ENCODE measurements at places on chromosomes 1 and 21.

DNA sequence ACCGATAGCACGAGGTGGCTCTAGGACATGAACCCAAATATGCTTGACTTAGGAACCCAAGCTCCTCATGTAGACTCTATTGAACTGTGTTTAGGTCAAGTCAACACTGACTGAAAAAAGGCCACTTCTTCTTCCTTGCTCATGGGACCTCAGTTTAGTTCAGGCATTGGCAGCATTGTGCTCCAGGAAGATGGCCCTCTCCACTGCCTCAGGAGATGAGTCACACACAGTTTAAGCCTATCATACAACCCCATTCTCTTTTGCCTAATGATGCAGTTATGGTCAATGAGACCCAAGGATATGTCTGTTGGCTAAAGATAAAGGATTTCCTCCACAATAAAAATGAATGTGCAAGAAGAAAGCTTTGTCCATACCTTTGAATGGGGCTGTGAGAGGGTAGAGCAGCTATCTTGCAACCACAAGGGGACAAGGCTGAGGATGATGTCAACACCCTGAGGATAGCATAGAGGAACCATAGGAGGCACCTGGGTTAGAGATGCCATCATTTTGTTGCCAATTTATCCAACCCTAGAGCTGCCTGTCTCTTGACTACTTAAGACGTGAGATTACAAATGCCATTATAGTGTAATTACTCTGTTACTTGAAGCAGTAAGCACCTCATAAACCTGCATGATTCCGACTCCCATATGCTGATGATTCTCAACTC is 3.0 kb upstream of the TRIM63 start:
- no peak for DNase-seq

DNA sequence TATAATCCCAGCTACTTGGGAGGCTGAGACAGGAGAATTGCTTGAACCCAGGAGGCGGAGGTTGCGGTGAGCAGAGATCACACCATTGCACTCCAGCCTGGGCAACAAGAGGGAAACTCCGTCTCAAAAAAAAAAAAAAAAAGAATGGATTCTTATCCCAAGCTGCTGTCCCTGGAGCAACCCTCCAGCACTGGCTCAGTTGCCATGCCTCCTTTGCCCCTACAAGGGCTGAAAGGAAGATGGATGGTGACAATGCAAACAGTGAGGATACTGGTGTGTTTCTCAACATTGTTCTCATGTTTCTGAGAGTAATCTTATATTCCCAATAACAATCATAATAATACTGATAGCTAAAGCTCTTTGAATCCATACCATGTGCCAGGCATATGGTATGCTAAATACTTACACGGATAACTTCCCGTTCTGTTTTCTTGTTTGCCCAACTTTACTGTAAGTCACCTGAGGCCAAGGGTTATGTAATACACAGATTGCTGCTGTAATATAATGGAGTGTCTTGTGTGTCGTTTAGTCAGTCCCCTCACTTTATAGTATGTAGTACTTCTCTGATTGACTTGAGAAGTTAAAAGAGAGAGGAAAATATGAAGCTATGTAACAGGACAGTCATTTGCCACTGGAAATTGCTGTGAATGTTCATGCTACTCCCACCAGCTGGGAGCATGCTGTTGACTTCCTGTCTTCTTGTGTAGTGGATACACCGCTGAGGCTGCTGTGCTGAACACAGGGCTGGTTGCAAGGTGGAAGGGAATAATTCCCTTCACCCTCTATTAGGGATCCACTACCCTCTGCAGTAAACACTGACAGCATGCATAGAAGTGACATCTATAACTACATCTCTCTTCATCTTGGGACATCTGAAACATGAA is 153.6 kb downstream of the CNIH3 start:
- no peak for DNase-seq

DNA sequence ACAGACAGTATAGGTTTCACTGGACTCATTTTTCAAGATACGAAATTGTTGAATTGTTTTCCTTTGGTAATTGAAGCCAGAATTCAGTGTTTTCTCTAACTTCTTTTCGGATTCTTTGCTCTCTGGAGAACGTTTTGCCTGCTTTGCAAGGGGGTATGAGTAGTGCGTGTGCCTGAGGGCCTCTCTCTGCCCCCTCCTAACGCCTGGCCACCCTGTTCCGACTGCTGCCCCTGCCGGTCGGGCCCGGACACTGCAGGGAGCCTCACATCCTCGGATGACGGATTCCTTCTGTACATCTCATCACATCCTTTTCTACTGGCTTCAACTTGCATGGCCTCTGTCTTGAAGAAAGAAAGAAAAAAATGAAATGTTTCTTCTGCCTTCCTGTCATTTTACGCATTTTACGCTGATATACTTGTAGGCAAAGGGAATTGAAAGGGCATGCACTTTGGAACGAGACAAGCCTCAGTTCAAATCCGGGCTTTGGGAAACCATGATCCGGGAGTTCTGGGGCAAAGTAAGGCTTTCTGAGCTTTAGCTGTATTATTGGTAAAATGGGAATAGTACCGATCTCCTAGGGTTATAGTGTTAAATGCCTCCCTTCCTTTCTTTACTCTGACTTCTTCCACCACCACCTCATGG is 65.1 kb downstream of the DISC1 start:
- no peak for DNase-seq

- DNase-seq = no peak
Measured at GRCh38 chr1:241391926-241392710, 35.1 kb upstream of the RGS7 start.

- no peak for DNase-seq
Measured at GRCh38 chr21:44448651-44449131, 6.6 kb upstream of the LRRC3 start.

GRCh38 chr1:116495535-116495934 is 75.3 kb downstream of the CD58 start:
- DNase-seq = no peak

GRCh38 chr1:9044236-9044635 is 18.0 kb upstream of the SLC2A7 start:
- no peak for DNase-seq

DNA sequence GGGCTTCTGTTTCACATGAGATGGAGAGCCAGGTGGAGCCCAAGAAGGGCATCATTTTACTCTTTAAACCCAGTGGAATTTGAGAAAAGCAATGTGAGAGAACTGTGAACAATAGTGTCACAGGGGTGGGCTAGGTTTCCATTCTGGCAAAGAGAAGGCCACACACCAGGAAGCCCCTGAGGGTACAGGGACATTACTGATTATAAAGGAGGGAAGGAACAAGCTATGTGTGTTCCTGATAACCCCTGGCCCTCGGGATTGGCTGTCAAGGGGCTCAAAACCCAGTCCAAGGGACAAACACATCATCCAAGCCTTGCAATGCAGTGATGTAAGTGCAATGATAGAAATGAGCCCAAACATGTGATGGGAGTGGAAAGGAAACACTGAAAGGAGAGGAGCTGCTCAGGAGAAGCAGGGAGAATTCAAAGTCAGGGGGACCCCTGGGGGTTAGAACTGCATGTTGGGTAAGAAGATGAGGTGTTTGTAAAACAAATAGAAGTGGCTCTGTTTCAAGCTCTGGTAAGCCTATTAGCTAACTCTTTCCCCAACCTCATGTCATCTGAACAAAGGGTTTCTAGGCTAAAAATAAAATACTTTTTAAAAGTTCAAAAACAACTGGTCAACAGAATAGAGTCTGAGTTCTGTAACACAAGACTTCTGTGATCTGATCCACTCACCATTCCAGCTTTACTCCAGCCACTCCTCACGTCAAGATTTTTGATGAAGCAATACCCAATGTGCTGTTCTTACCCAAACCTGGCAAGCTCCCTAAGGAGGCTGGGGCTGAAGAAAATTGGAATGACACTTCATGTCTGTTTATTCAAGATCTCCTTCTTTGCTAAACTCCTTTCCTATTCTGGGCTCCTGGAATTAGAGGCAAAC is 51.1 kb upstream of the IL12RB2 start:
- no peak for DNase-seq

- DNase-seq = no peak
Measured at GRCh38 chr1:201694608-201695335, 134.2 kb upstream of the IPO9 start.

DNA sequence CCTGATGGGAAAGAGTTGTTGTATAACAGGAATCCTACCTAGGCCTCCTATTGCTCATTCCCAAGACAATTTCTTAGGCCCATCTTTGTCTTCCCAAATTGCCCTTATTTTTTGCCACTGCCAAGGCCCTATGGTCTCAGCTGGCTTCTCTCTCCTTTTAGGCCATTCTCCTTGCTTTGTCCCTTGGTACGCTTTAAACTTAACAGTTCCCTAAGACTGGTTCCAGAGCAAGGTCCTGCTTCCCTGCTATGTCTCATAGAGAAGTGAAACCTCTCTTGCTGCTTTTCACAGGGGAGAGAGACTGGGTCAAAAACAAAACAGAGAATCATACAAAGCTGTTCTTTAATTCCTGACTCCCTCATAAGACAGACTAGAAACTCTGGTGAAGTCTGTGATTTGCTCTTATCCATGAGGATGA is 77.1 kb downstream of the XCL2 start:
- DNase-seq = no peak

- no peak for DNase-seq
Measured at GRCh38 chr1:22141554-22142314, 1.2 kb downstream of the WNT4 start.

DNA sequence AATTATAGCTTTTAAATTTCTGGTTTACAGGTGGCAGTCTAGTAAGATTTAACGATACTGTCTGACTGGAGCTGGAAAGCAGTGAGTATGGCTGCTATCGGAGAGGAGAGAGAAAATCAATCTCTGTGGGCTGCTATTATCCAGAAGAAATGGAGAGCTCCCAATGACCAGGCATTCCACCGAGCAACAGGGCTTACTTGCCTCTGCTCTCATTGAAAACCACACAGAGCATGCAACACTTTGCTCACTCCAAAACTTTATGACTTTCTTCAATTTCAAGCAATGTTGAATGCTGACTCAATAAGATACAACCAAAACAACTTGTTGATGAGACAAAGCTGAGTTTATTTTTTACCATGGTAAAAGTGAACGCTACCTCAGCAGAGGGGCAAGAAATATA is 337.0 kb upstream of the NCAM2 start:
- no peak for DNase-seq

GRCh38 chr1:214494706-214495105 is 56.7 kb downstream of the PTPN14 start:
- DNase-seq = no peak
